ENCODE measurements at places on chromosomes 6 and 20.

- DNase-seq: no peak
Observed at GRCh38 chr20:2301164-2301622, 5.4 kb downstream of the TGM3 start.

GRCh38 chr20:63241272-63241671, 5.6 kb downstream of the BIRC7 start:
- DNase-seq: no peak

- no peak for DNase-seq
Observed at GRCh38 chr6:36177166-36177565, 19.4 kb upstream of the BRPF3 start.

- peak; percentile 69 for DNase-seq
Observed at GRCh38 chr6:6696867-6697531, 108.5 kb downstream of the LY86 start.

- DNase-seq: no peak
Observed at GRCh38 chr6:25407431-25407830, 128.3 kb downstream of the CARMIL1 start.

- DNase-seq: no peak
Observed at GRCh38 chr6:17470202-17470937, 77.0 kb downstream of the CAP2 start.

GRCh38 chr6:148557796-148558321, 189.0 kb upstream of the UST start:
- peak; percentile 34 for DNase-seq

DNA sequence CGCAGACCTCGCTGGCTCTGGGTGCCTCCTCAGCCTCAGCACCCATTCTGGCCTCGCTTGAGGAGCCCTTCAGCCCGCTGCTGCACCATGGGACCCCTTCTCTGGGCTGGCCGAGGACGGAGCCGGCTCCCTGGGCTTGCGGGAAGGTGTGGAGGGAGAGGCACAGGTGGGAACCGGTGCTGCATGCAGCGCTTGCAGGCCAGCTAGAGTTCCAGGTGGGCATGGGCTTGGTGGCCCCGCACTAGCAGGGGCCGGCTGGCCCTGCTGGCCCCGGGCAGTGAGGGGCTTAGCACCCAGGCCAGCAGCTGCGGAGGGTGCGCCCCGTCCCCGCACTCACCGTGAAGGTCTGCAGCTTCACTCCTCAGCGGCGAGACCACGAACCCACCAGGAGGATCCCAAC, 30.4 kb downstream of the DEFB114 start:
- no peak for DNase-seq

- DNase-seq: no peak
Observed at GRCh38 chr20:21548390-21549035, 34.6 kb upstream of the NKX2-2 start.

DNA sequence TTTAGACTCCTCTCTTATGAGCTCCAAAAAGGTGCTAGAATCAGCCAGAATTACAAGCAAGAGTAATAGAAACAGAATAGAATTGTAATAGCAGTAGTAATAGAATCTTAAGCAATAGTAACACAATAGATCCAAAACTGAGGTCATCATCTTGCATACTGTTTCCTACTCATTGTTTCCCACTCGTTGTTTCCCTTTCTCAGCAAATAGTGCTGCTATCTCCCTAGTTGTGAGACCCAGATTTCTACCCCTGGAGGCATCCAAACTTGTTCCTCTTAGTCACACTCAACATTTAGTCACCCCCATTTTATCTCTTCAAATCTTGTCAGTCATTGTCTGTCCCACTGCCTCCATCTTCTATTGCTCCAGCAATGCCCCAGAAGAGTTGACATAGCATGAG, 356.9 kb upstream of the MARCKS start:
- no peak for DNase-seq

DNA sequence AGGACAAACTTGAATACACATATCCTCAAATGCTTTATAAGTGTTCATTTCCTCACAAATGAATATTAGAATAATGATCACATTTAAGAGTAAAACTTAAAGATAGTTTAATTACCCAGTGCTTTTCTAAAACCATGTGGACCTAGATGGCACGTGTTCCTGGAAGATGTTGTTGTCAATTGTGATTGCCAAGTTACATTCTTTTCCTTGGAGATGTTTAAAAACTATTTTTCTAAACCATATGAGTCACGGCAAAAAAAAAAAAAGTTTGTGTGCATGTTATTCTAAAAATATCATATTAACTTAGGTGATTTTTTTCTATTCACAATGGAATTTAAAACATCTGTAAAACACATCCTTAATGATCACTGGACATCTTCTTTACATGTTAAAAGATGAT, 51.1 kb downstream of the RCAN2 start:
- DNase-seq: no peak

Data from stimulated activated CD8-positive, alpha-beta memory T cell treated with anti-CD3 and anti-CD28 coated beads, Interleukin-4, amount 100 ng/mL, for 48 hours (primary cell).